ENCODE measurements at places on chromosomes 4 and X.

DNA sequence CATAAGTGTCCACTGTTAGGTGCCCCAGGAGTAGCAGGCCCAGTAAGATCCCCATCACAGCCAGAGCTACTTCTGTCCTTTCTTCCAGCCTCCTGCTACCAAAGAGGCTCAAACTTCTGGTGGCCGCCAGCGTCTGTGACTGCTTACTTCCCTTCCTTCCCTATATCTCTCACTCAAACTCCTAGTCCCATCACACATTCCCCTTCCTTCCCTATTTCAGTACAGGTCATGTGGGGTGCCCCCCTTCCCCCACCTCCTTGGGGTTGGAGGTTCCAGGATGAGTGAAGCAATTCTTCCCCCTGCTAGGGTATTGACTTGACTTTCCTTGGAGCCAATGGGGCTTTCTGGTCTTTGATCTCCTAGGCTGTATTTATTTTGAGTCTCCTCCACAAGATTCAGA lies at the start of gene VSIG4:
VSIG4 (minus strand) TSS at position 137 of the 400 bp plus-strand sequence; CDS start at position 55, 82 bp downstream.
- DNase-seq: no peak

GRCh38 chr4:115361781-115362180 lies 248.4 kb upstream of the NDST4 start:
- DNase-seq: no peak

GRCh38 chrX:132085786-132086185 lies 42.0 kb downstream of the FRMD7 start:
- DNase-seq: peak; percentile 20

- no peak for DNase-seq
Measured at GRCh38 chr4:157271166-157271869, 50.8 kb downstream of the GRIA2 start.

GRCh38 chr4:16573739-16574138 lies 324.7 kb downstream of the LDB2 start:
- no peak for DNase-seq

- no peak for DNase-seq
Measured at GRCh38 chr4:188372058-188372457, 232.8 kb downstream of the TRIML1 start.

DNA sequence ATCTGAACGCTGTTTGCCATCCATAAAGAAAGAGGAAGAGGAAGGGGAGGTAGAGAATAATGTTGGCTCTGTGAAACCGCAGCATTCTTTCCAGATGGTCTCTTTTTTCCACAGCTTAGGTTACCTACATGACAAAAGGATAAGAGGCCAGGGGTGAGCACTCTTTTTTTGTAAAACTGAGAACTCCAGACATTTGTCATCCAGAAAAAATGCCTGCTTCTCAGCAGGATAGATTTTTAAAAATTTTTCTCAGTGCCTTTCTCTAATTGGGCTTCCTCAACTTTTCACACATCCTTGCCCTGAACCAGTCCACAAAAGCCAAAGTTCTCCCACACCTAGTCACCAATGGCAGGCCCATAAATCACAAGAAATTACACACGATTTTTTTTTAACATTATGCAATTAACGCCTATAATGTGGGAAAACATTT lies 158.1 kb upstream of the TENM3 start:
- DNase-seq: no peak

DNA sequence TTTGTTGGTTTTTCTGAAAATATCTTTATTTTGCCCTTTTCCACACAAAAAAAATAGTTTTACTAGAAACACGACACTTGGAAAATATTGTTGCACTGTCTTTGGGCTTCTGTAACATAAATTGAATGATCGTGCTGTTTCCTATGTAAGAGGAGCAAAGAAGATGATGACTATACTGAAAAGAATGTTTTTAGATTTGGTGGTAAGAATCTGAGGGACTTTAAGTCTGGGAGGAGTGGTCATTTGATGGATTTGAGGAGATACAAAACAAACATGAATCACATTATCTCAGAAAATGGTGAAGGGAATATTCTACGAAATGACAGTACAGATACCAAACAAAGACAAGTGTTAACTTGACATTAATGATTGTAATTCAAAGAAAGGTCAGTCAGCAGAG lies 328.8 kb downstream of the ADAM29 start:
- no peak for DNase-seq

DNA sequence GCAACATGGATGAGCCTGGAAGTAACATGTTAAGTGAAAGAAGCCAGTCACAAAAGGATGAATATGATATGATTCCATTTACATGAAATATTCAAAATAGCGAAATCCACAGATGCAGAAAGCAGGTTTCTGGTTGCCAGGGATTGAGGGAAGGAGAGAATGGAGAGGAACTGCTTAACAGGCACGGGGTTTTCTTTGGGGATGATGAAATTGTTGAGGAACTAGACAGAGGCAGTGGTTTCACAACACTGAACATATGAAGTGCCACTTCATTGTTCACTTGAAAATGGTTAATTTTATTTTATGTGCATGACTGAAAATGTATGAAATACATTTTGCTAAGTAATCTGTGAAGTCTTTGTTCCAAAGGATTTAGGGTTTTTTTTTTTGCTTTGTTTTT lies 182.5 kb upstream of the TBL1X start:
- peak; percentile 49 for DNase-seq

DNA sequence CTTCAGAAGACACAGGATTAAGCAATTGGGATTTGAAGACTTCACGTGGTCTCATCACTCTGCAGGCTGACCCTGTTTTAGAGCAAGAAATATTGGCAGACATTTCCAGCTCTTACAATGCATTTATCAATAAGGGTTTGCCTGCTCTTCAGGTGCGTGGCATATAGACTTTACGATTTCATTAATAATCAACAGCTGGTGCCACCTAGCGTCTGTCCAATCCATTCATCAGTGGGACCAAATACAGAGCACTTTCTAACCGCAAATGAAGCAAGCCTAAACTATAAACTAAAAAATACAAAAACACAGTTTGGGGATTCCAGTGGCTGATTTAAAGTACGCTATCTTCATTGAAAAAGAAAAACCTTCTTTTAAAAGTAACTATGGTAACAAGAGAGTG lies 125.4 kb upstream of the DMD start:
- DNase-seq: peak; percentile 8

Measured in hematopoietic multipotent progenitor cell treated with erythropoietin and hydrocortisone succinate and interleukin-3 and kit ligand, for 4 days (in vitro differentiated cells).